ENCODE measurements at places on chromosomes 5 and 9.

GRCh38 chr9:131762356-131762932, 22.6 kb upstream of the RAPGEF1 start:
- DNase-seq: peak; percentile 99

GRCh38 chr5:1314564-1314982, 19.7 kb upstream of the TERT start:
- peak; percentile 10 for DNase-seq

DNA sequence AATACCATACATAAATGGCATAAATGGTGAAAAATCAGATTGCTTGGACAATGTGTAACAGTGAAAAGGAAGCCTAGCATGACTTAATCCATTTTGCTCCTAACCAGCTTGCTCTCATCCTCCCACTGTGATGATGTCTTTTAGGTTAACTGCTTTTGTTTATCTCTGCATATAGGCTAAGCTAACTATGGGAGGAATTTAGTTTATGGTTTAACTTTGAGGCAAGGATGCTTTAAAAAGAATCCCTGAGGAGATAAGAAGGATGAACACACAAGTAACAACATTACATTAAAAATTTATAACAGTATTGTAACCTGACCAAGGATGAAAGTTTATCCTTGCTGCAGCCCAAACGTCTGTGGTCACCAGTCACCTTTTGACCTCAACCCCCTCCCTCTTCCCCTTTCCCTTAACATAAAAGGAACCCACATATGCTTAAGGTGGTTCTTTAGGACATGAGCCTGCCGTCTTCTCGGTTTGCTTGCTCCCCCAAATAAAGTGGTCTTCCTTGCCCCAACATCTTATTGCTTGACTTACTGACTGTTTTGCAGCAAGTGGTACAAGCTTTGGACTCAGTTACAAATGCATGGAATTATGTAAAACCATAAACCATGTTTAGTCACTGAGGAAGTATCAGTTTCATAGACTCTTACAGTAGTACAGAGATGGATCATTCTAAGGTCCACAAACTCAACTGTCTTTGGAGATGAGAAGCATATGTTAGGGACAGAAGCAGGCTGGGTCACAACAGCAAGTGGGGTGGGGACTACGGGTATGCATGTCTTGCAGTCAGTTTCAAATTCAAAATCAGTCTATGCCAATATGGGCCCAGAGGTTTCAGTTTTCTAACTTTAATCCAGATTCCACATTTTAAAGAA, 31.3 kb downstream of the AGXT2 start:
- no peak for DNase-seq

- no peak for DNase-seq
These were observed 493.2 kb upstream of the KLF4 start for GRCh38 chr9:107982745-107983144.

GRCh38 chr9:34037626-34038025, 11.1 kb downstream of the UBAP2 start:
- DNase-seq: no peak

DNA sequence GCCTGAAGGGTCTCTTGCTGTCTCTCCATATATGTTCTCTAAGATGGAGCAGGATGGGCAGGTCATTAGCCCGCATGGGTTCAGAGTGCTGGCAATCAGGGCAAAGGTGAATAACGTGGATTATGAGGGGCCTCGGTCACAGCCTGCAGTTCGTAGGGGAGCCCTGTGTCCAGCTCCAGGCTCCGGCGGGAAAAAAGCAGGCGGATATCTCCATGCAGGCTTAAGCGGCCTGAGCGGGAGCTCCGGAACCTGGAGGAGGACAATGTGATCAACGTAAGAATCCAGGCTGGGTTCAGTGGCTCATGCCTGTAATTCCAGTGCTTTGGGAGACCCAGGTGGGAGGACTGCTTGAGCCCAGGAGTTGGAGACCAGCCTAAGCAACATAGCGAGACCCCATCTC, 2.2 kb upstream of the STOML2 start:
- no peak for DNase-seq

DNA sequence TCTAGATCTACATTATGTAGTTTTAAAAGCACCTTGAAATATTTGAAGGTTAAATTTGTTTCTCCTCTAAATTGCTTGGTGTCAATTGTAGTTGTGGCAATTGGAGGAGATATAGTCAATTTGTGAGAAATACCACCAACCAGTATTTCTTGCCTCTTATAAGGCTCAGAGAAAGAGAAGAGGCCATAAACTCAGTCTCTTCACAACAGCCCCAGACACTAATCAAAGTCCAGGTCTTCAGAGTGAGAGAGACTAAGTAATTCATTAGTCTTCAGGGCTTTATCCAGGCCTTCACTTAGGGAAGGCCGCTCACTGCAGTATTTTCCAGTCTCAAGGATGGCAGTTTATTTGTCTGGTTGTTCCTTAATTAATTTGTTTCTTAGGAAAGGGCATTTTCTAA, 168.0 kb upstream of the RGMB start:
- DNase-seq: no peak

DNA sequence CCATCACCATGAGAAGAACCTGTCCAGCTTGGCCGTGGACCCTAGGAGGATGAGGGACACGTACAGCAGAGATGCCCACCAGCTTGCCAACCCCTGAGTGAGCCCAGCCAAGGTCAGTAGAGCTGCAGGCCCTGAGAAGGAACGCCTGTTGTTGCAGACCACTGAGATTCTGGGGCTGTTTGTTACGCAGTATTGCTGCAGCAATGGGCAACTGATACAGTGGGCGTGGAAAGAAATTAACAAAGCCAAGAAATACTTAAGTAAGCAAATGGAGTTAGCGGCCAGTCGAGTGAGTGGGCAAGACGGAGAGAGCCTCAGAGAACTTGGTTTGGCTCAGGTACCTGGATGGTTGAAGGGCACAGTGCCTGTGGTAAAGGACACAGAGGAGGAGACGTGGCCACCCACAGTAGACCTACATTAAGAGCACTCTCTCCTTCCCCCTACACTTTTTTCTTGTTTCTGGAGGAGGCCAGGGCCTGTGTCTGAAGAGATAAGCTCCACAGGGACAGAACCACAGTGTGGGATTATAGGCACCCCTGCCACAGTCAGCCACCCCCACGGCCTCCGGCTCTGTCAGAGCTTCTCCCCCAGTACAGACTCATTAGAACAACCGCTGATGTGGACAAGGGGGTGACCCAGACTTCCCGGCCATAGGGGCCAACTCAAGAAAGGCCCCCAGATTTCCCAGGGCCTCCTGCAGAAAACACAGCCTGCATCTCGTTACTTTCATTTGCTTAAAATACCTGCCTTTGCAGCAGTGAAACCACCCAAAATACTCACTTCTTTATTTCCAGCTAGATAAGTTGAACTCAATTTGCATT, 40.1 kb upstream of the GRHPR start:
- no peak for DNase-seq
